H4 (cell line): ENCODE measurements at places on chromosomes 2 and 18. TPM values are rescaled to one million over a fixed set of nuclear protein-coding genes. Genes with fewer than 3 reads are reported as not detected.

The INHBB gene
- 0.31 and 0.66 TPM in 2 replicates for total RNA-seq

The TUBB8B gene
- total RNA-seq, result not detected in 2 replicates

The IL1RL2 gene
- total RNA-seq, result not detected in 2 replicates

The HAUS1 gene
- 129 and 133 TPM in 2 replicates for total RNA-seq

The ZAP70 gene
- total RNA-seq, result not detected in 2 replicates

The CIDEA gene
- total RNA-seq, result not detected in 2 replicates

The EFEMP1 gene
- total RNA-seq, result 0.51 and 2.0 TPM in 2 replicates

The ARHGAP15 gene
- total RNA-seq, result 0.15 TPM in 1 of 2 replicates, not detected in the other

The SCN2A gene
- total RNA-seq, result 0.10 and 0.64 TPM in 2 replicates

The IL1RN gene
- 0.17 TPM in 1 of 2 replicates, not detected in the other for total RNA-seq

The PRSS56 gene
- not detected in 2 replicates for total RNA-seq

The GPR45 gene
- not detected in 2 replicates for total RNA-seq

DNA sequence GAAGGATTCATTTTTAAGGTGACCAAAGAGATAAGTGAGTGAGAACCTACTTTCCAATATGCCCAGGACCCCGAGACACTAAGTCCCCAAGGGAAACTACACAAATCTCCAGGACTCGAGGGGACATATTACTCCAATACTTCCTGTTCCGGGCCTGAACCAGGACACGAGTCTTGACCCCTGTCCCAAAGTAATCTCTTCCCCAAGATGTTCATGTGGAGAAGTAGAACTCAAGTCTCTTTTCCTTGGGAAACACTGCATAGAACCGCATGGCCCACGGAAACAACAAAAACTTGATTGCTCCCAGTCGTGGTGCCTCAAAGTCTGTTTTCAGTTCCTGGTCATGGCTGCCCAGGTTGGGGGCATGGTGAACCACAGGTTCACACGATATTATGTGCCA, 87.2 kb upstream of the ZEB2 start:
- no peak for DNase-seq

- no peak for DNase-seq
Measured at GRCh38 chr2:237955640-237956401, 11.0 kb upstream of the UBE2F start.

- no peak for DNase-seq
Measured at GRCh38 chr18:21463718-21464117, 136.8 kb downstream of the ESCO1 start.

GRCh38 chr18:49139766-49140165, 189.0 kb upstream of the SMAD7 start:
- no peak for DNase-seq

GRCh38 chr2:55672630-55673029, 21.0 kb downstream of the PNPT1 start:
- DNase-seq, result no peak

DNA sequence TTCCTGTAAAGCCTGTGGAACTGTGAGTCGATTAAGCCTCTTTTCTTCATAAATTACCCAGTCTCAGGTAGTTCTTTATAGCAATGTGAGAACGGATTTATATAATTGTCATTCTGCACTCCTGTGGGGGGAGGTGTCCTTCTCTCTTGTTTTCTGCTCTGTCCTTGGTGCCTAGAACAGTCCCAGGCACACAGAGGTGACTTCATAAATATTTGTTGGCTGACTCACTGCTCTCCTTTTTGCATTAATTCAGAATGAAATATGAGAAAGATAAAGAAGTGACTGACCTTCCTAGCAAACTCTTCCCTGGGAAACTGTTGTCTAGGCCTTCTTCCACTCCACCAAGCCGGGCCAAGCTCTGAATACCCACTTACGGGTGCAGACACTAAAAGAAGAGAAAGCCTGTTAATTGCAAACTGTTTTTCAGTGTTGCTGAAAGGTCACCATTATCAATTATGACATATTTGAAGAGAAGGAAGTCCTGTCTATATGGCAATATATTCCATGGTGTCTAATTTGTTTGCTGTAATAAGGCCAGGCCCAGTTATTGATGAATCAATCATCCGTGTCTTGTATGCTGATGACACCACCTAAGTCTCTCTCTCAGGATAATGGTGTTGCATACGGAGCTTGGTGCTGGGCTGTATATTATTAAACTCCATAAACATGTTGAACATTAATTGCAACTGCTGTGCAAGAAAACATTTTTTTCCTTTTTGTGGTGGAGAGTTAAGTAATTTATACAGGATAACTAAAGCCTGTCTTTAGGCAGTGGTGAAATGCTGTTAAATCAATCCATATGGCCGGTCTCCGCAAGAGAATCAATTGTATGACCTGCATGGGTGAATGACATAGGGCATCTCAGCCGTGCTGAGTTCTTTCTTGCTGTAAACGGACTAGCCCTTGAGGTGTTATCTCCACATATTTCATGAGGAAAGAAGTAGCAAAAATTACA, 567.5 kb downstream of the SLC4A3 start:
- DNase-seq, result no peak

GRCh38 chr18:52353589-52353988, 13.6 kb downstream of the DCC start:
- no peak for DNase-seq

DNA sequence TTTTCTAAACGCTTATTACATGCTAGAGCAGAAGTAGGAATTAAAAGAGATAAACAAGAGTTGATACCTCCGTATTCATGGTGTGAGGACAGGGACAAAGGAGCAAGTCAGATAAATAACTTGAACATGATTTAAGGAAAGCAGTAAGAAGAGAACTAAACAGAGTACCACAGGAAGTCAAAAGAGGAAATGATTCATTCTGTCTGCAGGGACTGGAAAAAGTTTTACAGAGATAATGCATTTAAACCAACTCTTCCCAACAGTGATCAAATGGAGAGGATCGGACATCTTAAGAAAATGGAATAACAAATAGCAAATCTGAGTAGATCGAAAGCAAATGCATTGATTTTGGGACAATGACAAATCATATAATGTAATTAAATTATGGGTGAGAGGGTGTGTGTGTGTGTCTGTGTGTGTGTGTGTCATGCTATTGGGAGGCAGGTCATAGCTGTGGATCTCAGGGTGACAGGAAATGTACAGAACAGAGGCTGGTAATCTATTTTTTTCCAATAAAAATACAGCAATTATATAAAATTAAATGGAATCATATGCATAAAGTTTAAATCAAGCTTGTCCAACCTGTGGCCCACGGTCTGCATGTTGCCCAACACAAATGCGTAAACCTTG, 113.4 kb downstream of the MC4R start:
- peak; percentile 11 for DNase-seq

GRCh38 chr2:107359021-107359420, 467.7 kb upstream of the RGPD4 start:
- no peak for DNase-seq

DNA sequence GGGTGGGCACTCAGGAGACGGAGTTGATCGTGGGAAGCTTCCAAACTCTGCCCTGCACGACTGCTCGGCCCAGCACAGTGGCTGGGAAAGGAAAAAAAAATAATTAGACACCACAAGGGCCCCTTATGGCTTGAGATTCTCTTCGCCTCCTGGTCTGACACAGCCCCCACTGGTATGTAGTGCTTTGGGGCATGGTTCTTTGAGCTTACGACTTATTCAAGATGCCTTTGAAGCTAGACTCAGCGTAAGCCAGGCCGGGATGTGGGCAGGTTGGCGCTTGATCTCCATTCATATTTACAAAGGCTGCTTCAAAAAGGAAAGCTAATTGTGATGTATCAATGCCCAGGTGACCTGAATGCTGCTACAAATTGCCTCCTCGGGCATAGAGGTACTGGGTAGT, 50.5 kb downstream of the CXCR4 start:
- no peak for DNase-seq

- DNase-seq, result no peak
Measured at GRCh38 chr2:48569433-48569832, 39.5 kb downstream of the STON1 start.

DNA sequence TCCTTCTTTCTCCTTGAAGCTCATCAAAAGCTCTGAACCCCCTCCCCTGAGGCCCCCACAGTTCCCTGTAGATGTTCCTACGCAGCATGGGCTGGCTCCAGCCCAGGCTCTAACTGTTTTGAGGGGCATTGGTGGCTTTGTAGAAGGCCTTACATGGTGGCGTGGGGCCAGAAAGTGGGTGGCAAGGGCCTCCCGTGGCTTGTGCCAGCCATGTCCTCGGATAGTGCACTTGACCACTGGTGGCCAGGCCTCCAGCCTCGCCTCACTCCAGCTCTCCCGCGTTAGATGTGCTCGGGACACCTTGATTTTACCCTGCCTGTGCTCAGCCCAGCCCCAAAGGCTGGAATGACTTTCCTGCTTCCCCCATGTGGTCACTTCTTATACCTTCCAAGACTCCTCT, 92.9 kb downstream of the TWIST2 start:
- DNase-seq, result no peak

- no peak for DNase-seq
Measured at GRCh38 chr2:120293096-120294007, 40.7 kb downstream of the RALB start.

GRCh38 chr2:22944143-22944542, 440.8 kb upstream of the KLHL29 start:
- DNase-seq, result no peak

- peak; percentile 62 for DNase-seq
Measured at GRCh38 chr18:9673296-9674251, 34.5 kb upstream of the RAB31 start.

- DNase-seq, result no peak
Measured at GRCh38 chr18:58148954-58149471, 105.0 kb downstream of the NEDD4L start.

DNA sequence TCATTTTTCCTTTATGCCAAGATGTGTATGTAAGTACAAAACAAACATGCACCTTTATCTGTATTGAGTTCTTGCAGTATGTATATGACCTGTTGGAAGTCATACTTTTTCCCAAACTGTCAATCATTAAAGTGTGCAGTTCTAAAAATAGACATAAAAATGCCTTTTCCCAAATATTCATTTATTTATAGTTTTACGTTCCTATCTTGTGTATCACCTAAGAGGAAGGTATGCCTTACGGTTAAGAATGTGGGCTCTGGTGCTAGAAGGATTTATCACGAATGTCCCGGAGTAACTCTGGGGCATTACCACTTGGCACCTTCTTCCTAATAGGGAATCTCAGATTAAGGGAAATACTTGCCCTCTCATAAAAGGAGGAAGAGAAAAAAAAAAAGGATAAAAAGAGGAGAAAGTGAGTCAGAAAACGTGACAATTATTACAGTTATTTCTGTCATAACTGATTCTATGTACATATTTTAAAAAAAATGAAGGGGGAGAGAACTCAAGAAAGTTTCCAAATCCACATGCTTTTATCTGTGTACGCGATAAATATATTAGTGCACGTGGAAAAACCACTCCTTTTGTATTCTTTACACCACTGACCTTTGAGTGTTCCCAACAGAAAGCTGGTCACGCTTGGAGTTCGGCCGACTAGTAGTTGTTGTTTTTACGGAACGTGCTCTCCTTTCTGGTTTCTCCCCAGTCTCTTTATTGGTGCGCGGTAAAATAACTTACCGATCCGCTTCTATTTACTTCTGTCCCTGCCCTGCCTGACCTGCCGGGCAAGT, 721 bp downstream of the MCEE start:
- no peak for DNase-seq
